ENCODE measurements at places on chromosomes 3 and 15.

DNA sequence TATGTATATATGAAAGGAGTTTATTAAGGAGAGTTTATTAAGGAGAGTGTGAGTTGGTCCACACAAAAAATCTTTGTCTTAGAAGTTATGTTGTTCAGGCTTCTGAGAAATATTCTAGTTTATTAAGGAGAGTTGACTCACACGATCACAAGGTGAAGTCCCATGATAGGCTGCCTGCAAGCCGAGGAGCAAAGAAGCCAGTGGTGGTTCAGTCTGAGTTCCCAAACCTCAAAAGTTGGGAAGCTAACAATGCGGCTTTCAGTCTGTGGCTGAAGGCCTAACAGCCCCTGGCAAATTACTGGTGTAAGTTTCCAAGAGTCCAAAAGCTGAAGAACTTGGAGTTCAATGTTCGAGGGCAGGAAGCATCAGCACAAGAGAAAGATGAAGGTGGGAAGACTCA, 42.4 kb upstream of the DAZL start:
- DNase-seq: no peak

- DNase-seq: no peak
Observed at GRCh38 chr3:197021729-197022404, 7.8 kb downstream of the MELTF start.

- no peak for DNase-seq
Observed at GRCh38 chr3:123055352-123055751, 11.5 kb upstream of the PDIA5 start.

DNA sequence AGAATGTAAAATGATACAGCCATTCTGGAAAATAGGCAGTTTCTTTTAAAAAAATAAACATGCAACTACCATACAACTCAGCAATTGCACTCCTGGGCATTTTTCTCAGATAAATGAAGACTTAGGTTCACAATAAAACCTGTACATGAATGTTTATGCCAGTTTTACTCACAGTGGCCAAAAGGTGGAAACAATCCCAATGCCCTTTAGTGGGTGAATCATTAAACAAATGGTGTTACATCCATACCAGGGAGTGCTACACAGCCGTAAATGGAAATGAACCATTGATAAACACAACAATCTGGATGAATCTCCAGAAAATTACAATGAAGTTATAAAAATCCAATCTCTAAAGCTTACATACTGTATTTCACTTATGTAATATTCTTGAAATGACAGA, 140.3 kb downstream of the ADAMTSL3 start:
- no peak for DNase-seq

DNA sequence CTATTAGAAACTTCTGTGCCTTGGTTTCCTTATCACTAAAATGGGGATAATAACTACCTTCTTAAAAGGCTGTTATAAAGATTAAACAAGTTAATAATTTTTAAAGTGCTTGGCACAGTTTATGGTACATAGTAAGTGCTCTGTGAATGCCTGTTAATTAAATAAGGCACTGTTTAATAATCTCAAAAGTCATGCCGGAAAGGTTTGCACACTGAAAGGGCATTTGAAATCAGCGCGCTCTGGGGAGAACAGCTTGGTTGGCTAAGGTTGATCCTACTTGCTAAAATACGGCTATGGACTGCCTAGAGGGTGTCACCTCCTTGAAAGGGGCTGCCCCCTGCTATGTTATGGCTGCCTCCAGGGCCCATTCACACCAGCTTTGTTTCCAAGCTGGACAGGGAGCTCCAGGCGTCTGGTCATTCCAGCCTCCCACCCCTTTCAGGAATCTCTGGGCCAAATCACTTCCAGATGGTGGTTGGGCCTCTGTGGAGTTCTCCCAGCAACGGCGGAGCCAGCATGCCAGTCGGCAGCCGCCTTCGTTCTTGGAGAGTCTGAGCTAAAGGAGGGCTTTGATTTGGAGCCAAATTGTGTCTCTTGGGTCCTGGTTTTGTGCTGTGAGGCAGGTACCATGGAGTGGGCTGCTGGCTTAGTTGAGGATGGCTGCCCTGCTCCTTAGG, 5.9 kb downstream of the FLNB start:
- no peak for DNase-seq

DNA sequence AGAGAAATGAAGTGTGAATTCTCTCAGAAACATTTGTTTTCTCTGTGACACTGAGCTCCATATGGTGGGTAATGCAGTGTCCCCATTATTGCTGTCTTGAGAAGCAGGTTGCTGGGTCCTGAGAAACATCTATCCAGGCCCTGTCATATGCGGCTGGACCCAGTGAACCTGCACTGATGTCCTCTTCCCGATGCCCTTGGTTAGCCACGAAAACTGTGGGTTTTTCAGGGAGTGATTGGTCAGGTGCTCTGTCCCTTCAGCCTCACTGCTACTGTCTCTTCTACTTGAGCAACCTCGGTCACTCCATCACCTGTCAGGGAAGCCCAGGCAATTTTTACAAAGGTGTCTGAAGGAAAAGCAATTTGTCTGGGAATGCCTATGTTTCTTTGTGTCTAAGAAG, 77.0 kb downstream of the SLC7A14 start:
- DNase-seq: no peak

GRCh38 chr3:75192146-75192616, 471.9 kb upstream of the FRG2C start:
- DNase-seq: peak; percentile 0
